ENCODE measurements at places on chromosomes 4 and X.

GRCh38 chr4:181957088-181957487 lies 286.1 kb upstream of the TENM3 start:
- peak; percentile 76 for DNase-seq

DNA sequence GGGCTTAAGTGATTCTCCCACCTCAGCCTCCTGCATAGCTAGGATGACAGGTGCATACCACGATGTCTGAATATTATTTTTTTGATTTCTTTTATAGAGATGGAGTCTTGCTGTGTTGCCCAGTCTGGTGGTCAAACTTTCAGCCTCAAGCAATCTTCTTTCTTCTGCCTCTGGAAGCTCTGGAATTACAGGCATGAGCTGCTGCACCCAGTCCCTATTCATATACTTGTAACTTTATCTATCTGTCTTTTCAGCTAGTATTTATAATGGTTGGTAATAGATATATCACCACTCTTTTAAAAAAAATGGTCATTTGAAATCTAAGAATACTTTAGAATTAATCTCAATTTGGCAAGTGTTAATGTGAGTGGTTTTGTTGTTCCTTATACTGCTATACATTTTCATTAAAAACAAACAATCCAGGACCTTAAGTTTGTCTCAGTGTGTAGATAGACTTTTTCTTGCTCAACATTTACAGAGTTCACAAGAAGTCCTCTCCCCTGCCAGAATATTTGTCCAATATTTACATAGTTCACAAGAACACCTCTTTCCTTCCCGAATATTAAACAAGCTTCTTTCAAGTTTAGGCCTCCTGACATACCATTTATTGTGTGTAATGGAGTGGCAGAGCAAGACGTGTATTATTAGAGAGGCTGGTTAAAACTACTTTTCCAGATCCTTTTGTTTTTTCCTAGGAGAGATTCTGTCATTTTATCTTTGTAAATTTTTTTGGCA lies 1197.4 kb upstream of the ADGRL3 start:
- no peak for DNase-seq

DNA sequence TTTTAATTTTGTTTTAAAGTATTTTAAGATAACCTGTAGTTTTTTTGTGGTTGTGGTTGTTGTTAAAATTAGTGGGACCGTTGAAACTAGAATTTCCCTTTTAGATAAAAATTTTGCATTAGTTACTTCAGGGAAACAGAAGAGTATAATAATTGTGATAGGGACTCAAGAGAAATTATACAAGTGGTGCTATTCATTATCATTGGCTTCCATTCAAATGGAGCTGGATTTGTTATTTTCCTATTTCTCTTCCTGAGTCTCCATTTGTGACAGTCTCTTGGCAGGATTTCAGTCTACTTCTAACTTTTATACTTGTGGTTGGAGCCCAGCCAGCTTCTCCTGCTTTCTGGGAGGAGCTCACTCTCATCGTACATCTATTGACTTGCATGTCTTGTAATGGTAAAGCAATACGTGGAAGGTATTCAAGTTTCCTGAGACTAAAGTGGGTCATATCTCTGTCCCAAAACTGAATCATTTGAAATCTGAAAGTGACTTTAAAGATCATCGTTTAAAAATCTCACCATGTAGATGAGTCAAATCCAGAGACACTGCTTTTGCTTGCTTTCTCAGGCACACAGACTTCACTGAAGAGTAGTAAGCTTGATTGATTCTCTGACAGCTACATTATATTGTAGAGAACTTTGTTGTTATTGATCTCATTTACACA lies 155.8 kb downstream of the RPA4 start:
- no peak for DNase-seq

GRCh38 chr4:105155426-105155825 lies 8.8 kb downstream of the TET2 start:
- no peak for DNase-seq

- no peak for DNase-seq
Observed at GRCh38 chrX:41142130-41142910, 57.1 kb downstream of the USP9X start.

- no peak for DNase-seq
Observed at GRCh38 chr4:86185659-86186058, 174.2 kb downstream of the MAPK10 start.

DNA sequence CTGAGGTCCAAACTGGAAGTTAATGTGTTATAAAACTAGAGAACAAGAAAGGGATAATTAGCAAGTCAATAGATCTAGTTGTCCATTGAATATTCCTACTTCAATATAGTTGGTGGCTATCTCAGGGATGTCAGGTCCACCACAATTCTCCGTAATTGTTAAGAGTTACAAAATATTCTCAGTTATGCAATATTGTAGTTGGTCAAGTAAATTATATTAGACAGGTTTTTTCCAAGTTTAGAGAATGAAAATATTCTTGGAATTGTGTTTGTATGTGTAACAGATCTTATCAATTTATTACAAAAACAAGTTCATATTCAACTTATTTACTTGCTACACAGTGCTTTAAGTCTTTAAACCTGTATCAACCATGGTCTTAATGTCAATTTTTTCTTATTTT lies 547.4 kb downstream of the SPRY1 start:
- DNase-seq: no peak

DNA sequence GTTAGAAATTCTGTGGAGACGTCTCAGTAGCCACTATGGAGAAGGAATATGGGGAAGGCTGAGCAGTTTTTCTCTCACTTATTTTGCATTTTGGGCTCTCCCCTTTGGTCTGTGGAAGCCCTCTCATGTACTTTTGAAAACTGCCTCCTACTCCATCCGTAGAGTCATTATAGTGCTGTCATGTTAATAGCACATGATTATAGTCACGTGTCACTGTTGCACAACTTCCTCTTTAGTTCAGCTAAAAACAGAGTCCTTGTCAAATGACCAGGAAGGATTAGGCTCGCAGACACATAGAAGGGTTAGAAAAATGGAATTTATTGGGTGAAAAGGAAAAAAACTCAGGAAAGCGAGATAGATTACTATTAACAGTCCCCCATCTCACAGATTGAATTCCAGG lies 258.2 kb upstream of the CXorf51A start:
- DNase-seq: no peak

DNA sequence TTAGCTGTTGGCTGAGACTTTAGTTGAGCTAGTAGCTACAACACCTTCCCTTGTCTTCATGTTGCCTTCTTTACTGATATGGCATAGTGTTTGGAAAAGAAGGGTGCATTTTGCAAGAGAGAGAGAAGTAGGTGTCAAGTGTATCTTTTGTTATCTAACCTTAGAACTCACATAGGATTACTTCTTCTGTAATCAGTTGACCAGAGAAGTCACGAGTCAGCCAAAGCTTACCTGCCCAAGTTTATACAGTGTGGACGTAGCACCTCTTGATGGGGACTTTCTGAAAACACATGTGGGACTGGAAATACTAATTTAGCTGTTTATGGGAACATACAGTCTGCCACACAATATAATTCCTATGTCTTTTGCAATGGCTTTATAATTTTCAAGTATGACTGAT lies 56.0 kb downstream of the UGT8 start:
- no peak for DNase-seq

GRCh38 chr4:70508801-70509200 lies 9.6 kb upstream of the AMTN start:
- DNase-seq: no peak

Data from fibroblast of the conjunctiva (primary cell).